NCI-H446 (cell line): ENCODE measurements at places on chromosomes 13 and 19.

GRCh38 chr13:110312339-110313031, 5.4 kb downstream of the COL4A2 start:
- DNase-seq = no peak

GRCh38 chr19:43229315-43229714, 23.9 kb upstream of the PSG4 start:
- DNase-seq = no peak

DNA sequence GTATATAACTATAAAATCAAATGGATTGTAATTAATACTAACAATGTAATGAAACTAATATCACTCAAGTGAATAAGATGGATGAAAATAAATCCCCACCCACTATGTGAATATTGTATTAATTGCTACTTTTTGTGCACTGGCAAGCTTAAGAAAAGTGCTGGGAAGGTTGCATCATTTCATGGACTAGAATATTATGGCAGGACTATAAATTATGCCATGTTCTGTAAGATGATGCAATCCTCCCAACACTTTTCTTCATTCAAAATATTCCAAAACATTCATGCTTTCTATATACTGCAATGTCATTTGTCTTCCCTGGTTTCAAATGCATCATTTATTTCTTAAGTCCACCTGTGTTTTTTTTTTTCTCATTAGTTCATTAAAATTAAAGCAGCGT, 457.6 kb upstream of the GPC6 start:
- no peak for DNase-seq

- no peak for DNase-seq
Observed at GRCh38 chr13:106121173-106121754, 414.2 kb downstream of the EFNB2 start.

- DNase-seq = no peak
Observed at GRCh38 chr13:100815476-100816046, 141.0 kb upstream of the TMTC4 start.

- no peak for DNase-seq
Observed at GRCh38 chr13:82220641-82221040, 1661.6 kb downstream of the SLITRK1 start.
